ENCODE measurements at places on chromosomes 2 and 18.

DNA sequence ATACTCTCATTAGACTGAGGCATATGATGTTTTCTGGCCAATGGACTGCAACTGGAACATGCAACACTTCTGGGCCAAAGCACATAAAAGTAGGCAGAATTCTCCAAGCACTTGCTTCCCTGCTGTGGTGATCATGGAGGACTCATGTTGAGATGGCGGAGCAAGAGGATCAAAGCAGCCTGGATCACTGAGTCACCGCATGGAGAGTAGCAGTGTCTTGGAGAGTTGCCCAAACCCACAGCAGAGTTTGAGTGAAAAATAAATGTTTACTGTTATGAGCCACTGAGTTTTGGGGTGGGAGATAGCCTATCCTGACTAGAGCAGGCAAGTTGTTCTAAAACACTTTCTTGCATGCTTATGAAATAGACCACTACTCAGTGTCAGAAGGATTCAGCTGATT is 359.5 kb downstream of the ZNF521 start:
- DNase-seq, result no peak

GRCh38 chr18:28036488-28036887 is 140.4 kb downstream of the CDH2 start:
- DNase-seq, result no peak

- no peak for DNase-seq
These were observed 626.1 kb downstream of the TMEM182 start for GRCh38 chr2:103387888-103388287.

GRCh38 chr18:56637711-56638231 is 621 bp downstream of the TXNL1 start:
- DNase-seq, result no peak

DNA sequence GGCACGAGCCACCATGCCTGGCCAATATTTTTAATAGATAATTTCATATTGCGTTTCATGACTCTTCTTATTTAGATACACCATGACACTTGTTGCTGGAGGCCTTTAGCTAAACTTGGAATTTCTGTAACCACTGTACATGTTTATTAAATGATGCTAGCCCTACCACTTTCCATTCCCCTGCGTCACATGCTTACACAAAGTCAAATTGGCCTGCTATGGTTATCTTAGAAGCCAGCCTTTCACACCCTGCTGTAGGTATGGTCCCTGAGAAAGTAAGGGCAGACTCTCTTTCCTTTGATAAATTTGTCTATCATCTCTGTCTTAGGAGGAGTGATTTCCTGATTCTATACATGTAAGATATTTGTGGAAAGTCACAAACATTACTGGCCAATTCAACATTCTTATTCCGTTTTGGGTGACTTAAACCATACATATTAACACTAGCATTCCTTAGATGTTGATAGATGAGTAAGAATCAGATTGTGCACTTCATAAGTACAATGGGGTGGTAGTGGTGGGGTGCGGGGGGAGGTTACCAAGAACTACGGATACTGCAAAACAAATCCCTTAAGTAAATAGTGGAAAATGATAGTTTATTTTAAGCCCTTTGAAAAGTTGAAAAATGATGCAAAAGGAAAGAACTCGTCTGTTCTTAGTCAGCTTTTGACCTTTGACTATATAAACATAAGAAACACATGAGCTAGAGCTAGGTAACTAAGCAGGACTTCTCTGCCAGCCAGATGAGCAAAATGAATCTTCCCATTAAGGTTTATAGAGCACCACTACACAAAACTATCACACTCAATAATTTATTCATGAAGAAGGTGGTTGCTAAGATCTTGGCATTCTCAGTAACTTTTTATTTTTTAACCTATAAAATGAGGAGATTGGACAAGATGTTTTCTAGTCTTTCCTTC is 7.9 kb upstream of the NDUFV2 start:
- DNase-seq, result no peak

DNA sequence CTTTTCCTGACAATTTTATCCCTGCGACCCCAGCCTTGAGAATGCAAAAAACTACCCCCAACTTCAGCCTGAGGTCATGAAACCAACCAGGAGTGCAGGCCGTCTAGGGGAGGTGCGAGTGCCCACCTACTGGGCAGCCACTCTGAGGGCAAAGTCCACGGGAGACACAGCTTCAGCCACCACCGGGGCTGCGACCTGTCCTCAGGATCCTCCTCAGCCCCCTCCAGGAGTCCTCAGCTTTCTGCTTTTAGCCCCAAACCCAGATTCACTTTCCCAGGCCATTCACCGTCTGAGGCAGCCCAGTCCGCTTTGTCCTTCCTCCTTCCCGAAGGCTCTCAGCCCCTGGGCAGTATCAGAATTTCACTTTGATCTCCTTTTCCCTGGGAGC is 210.2 kb upstream of the TNP1 start:
- DNase-seq, result no peak

DNA sequence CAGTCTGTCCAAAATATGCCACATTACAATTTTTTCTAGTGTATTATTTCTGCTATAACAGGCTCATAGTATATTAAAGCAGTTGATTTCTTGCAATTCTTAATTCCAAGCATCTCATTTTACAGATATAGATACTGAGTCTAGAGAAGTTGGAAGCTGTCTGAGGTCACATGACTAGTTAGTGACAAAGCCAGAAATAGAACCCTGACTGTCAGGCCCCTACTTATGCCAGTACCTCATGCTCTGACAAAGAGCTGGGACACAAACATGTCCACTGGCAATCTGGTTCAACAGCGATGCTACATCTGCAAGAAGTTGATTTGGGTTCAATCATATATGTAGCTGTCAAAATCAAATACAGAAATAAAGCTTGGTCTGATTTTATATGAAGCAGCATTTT is 750.4 kb upstream of the FAM98A start:
- no peak for DNase-seq

- DNase-seq, result no peak
These were observed 1.8 kb downstream of the PKP4 start for GRCh38 chr2:158458617-158458920.

DNA sequence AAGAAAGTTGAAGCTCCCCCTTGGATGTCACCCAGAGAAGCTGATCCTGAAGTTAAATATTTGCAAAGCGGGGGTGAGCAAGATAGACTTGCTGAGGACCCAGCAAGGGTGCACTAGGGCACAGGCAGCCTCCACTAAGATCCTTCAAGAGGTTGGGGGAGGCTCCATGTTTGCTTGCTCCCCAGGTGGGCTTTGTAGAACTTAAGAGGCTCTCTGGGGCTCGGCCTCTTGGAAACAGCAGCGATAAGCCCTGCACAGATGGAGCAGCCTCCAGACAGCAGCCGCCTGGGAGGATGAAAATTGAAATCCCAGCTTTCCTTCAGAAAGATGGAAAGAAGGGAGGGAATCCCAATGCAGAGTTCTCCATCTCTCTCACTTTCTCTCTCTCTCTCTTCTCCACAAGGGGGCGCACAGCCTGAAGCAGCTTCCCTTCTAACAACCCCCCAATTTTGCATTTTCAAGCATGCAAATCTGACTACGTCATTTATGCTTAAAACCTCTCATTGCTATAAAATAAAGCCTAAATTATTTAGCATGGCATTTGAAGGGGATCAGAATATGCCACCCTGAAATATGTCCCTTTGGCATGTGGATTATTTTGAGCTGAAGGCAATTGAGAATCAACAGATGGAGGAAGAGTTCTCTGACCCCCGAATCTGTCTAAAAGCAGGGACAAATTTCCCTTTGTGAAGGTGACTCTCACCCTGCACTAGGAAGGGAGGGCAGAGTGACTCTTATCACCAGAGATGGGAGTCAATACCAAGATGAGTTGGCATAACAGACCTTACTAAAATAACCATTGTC is 185.7 kb upstream of the KLHL29 start:
- DNase-seq, result no peak

DNA sequence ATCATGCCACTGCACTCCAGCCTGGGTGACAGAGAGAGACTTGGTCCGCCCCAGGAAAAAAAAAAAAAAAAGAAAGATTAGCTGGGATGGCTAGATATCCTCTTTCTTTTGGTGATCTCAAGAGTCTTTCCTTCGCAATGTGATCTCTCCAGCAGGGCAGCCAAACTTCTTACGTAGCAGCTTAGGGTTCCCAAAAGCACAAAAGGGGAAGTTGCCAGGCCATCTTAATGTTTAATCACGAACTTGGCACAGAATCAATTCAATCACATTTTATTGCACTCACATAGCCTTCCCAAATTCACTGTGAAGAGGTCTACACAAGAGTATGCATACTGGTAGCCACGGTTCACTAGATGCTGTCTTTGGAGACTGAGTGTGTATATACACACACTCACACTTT is 53.1 kb downstream of the VIL1 start:
- DNase-seq, result no peak

DNA sequence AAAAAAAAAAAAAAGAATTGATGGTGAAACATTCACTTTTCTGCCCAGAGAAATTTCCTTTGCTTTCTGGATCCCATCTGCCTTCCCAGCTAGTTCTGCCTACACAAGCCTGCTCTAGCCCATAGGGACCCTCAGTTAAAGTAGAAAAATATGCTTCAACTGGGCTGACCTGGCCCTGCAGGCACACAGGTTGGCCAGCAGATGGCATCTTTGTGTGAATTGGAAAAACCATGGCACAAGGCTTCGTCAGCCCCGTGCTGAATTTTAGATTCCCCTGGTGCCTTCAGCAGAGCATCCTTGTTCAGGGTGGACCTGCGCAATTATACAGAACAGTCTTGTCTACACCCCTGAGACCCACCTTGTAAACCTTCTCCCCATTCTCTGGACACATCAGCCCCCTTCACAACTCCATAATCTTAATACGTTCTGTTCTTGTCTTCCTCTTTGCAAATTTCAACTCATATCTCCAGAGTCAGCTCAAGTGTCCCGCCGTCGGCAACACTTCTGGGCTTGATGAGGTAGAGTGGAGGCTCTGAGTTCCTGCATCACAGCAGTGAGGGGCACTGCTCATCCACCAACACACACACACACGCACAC is 114.5 kb downstream of the INSIG2 start:
- DNase-seq, result peak; percentile 29

DNA sequence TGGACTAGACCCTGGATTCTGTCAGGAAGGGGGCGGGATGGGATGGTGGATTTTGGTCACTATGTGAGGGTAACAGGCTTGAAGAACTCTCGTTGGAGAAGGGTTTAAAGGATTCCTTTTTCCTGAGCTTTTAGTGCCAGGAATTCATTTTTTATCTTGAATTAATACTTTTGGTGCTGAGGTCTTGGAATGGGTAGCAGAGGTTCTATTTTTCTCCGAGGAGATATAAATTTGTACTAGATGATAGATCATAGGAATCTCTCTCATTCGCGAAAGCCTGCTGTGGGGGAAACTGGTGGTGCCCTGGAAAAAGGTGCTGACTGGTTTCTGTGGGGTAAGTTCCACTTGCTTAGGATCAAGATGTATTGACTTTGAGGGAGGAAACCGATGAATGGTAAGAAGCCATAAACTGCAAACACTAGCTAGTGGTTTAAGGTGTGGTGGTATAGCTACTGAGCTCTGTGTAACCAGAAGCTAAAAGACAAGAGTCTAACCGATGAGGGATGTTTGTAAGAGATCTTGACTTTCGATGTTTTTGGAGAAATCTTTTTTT is 706 bp downstream of the AGPS start:
- DNase-seq, result no peak

Measured in stimulated activated CD4-positive, alpha-beta T cell treated with anti-CD3 and anti-CD28 coated beads, Interleukin-1b, Interleukin-23, amount 100 ng/mL, for 1 hour (primary cell).